Eye (tissue), 1 donor: ENCODE measurements at places on chromosomes 7 and 10.
A peak's percentile ranks its signal among the peaks of the same experiment; 100 is the strongest.

DNA sequence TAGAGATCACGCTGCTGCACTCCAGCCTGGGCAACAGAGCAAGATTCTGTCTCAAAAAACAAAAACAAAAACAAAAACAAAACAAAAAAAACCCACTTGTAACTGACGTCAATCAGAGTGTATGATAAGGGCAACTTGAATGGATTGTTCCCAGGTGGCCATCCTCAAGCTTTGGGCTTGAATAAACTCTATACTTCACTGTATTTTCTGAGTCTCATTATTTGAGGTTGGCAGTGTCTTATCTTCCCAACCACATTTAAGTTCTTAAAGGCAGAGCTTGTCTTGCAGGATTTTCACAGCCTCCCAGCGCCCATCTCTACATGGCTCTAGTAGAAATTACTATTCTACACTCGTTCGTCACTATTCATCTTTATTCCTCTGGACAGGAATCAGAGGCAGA, 5.1 kb upstream of the OAT start:
- no peak for DNase-seq

DNA sequence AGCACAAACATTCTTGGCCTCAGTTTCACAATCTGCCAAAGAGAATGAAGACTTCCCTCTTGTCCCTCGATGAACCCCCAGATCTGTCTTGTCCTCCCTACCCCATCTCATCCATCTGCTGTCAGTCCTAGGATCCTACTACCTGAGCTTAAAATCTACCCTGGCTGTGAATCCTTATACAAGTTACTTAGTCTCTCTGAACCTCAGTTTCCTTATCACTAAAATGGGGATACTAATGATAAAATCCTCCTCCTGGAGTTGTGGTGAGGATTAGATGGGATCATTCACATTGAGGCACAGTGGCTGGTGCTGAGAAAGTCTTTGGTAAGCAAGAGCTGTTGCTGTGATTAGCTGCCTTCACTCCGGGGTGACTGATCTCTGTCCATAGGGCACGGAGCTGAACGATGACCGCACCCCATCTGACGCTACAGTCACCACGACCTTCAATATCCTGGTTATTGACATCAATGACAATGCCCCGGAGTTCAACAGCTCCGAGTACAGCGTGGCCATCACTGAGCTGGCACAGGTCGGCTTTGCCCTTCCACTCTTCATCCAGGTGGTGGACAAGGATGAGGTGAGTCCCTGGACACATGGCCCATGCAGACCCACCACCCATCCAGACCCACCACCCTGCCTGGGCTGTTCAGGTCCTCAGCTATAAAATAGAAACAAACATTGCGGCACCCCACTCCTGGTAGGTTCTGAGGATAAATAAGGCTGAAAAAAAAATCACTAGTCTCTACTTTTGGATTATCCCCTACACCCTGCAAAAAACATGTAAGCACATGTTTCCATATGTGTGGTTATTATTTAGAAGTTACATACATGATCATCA, 102.5 kb downstream of the C10orf105 start:
- no peak for DNase-seq

- no peak for DNase-seq
Observed at GRCh38 chr7:92909686-92910475, 73.5 kb upstream of the CDK6 start.

GRCh38 chr10:34526758-34527730, 288.1 kb downstream of the PARD3 start:
- peak; percentile 37 for DNase-seq

- DNase-seq = peak; percentile 10
Observed at GRCh38 chr7:113289140-113289740, 170.9 kb upstream of the SMIM30 start.

- DNase-seq = peak; percentile 59
Observed at GRCh38 chr7:116213361-116214130, 3.2 kb downstream of the TES start.

DNA sequence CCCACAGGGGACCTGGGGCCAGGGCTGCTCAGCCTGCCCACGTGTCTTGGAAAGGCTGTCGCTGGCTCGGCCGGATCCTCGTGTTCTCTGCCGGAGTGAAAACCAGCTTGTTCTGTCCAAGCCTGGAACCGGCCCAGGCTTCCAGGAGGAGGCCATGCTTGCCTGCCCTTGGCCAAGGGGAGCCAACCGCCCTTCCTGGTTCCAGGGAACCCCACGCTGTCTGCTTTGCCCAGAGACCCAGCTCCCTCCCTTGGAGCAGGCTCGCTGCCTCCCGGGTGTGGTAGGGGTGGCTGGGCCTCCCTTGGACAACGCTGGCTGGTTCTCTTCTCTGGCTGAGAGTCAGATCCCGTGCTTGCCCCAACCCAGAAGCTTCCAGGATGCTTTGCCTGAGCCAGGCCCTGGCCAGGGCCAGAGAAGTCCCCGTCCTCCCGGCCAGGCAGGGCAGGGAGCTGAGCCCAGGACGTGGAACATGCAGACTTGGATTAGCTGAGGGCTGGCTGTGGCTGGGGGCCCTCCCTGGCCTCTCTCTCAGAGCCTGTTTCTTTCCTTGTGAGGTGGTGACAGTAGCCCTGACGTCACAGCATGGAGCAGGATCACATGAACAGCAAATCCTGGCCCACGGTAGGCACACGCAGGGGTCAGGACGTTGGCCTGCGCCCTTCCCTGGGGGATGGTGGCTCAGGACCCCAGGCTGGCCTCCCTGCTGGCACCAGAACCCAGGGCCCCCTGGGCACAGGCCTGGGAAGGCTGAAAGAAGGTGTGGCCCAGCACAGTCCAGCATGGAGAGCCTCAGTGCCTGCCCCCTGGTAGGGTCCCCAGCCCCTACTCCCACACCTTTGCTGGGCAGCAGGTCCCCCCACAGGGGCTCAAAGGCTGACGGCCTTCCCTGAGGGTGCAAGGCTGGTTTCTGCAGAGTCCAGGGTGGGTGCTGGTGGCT, 67.5 kb downstream of the PWWP2B start:
- no peak for DNase-seq

- DNase-seq = no peak
Observed at GRCh38 chr7:143258831-143259230, 4.4 kb upstream of the GSTK1 start.

- DNase-seq = no peak
Observed at GRCh38 chr10:112884179-112884504, 65.9 kb upstream of the TCF7L2 start.

GRCh38 chr10:79153745-79154144, 85.0 kb downstream of the ZMIZ1 start:
- DNase-seq = no peak

- DNase-seq = no peak
Observed at GRCh38 chr10:104037261-104037951, 48.3 kb downstream of the COL17A1 start.

- peak; percentile 6 for DNase-seq
Observed at GRCh38 chr10:44714451-44714850, 196.7 kb upstream of the TMEM72 start.

DNA sequence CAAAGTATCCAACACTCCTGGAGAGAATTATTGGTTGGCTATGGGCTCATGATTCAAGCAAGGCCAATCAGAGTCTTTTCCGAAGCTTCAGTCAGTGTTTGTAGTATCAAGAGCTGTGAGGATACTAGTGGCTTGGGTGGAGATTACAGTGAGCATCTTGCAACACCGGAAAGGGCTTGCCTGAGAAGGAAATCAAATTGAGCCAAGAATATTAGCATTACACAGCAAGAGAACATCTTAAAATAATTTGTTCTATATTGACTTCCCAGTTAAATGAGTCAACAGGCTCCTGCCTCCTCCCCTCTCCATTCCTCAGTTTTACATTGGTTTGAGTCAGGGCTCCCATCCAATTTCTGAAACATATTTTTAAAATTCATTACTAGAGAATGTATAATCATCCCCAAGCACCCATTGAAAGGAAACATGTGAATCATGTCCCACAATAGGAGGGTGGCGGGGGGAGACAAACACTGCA, 127.4 kb downstream of the ELAPOR2 start:
- no peak for DNase-seq

GRCh38 chr10:43323245-43323644, 48.2 kb upstream of the FXYD4 start:
- no peak for DNase-seq

DNA sequence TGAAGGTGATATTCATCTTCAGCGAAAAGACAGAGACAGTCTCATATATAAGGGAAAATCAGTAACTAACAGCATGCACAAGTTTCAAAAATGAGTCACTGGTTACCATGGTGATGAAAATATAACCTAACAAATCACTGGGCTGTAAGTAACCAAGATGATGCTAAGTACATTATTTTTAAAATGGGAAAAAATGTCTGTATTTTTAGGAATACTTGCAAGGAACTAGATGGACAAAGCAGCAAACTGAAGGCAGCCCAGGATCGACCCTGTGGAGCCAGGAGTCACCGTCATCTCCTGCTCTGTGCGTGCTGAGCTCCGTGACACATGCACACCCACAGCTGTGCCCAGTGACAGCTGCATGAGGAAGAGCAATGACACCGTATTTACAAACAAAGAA, 137.3 kb downstream of the ELMO1 start:
- DNase-seq = peak; percentile 30

DNA sequence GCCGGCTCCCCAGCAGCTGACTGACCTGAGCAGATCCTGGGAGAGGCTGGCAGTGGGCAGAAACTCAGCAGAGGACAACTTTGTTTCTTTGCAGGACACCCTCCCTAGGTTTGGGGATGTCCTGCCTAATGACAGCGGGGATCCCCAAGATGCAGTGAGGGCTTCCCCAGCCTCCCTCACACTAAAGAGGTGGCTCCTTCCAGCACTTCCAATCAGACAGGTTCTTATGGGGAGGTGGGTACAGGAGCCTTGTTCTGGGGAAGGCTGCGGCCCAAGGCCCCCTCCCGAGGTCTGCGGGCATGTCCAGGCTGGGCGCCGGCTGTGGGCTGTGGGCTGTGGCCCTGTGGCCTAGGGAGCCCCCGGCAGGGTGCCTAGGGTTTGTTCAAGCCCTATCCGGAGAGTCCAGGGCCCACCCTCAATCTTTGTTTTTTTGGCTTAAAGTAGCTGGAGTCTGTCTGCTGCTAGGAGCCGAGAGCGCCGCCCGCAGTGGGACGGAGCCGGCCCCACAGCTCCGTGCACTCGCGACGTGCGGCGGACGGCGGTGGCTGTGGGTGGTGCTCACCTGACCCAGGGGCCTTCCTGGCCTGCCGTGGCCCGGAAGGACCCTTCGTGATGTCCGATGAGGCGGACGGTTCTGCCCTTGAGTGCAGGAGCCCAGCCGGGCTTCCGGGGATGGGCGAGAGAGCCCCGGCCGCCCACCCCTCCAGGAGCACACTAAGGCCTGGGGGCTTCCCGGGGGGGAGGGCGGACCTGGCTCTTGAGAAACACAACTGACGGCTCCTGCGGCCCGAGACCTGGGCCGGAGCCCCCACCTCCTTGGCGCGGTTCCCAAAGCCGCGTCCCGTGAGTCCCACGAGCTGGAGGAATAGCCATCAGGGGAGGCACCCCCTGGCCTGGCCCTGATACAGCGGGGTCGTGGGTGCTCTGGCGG, 57.2 kb downstream of the PDGFA start:
- no peak for DNase-seq

DNA sequence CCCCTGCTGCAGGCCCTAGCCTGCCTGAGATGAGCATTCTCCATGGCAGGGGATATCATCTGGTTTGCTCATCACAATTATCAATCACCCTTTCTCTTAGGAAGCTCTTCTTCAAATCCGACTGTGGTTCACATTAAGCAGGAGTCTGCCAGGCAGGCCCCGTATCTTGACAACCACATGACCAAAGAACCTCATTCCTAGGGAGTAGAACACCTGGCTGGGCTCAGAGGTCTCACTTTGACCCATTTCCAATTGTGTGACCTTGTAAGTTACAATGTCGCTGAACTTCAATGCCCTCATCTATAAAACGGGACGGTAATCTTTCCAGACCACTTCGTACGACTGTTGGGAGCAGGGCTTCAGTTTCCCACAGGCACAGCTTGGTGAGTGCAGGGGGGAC, 156.4 kb upstream of the PCBD1 start:
- DNase-seq = no peak

- DNase-seq = peak; percentile 60
Observed at GRCh38 chr10:122044713-122045112, 55.8 kb downstream of the TACC2 start.

DNA sequence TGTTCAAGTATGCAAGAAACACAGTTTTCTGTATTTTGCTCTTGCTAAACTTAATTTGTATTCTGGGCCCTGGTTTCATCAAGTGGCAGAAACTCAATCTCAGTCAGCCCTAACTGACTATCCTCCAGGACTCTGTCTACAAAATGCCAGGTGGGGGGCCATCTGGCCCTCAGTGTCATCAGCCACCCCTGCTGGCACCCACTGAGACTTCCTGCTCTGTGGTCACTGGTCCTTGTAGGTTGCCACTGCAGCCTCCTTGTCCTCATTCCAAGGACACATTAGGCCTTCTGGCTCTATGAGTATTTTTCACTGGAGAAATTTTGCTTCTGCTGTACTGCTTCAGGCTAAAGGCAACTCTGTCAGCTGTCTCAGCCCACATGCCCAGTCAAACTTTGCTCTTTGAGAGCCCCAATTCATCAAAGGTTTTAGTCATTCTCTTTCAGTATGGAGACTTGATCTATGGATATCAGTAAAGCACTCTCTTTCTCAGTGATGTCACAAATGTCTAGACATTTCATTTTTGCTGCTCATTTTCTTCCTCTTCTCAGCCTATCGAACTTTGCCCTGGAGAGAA, 163.6 kb downstream of the KCND2 start:
- no peak for DNase-seq

- DNase-seq = no peak
Observed at GRCh38 chr7:24971333-24972165, 8.4 kb downstream of the OSBPL3 start.

- DNase-seq = no peak
Observed at GRCh38 chr7:100753750-100754149, 20.4 kb downstream of the ZAN start.

DNA sequence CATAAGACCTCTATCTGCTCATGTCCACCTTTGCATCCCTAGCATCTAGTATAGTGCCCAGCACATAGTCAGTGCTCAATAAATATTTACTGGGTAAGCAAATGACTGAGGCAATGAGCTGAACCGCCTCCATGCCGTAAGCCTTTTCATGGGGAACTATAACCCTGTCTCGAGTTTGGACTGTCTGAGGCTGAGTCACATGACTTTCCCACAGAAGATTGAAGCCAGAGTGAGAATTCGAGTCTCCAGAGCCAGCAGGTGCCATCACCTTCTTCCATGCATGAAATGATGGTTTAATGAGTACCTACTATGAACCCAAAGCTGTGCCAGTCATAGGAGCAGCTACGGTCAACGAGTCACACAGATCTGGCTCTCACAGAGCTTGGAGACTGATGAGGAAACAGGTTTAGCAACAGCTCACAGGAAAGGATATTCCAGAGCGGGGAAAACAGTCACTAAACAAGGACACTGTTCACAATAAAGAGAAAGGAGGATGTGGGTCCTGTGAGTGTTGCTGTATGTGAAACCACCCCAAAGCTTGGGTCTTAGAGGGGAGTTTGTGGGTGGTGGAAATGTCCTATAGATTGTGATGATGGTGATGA, 75.2 kb downstream of the TEX36 start:
- DNase-seq = no peak
